ENCODE measurements at places on chromosomes 1 and 21.

DNA sequence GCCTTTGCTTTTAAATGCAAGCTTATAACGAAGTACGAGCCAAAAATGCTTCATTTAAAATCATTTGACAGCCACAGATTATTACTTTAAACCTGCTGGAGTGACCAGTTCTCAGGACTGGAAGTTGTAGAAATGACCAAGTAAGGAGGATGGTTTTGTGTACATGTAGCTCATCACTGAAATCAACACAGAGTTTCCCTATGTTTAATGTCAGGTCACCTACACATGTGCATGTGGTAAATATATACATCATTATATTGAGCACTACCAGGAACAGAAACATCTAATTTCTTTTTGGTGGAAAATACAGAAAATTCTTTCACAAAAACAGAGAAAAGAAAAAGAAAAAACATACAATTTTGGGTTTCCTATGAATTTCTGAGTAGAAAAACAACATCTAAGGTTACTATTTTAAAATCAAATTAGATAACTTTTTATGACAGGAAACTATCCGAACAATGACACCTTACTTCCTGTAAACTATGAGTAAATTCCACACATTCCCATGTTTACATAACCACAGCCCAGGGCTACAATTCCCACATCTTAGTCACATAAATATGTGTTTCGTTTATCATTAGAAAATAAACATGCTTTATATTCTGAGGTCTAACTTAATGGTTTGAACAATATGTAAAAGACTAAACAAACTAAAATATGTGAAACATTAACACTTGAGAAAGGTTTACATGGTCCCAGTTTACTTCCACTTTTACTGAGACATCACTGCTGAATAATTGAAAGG is 73.6 kb downstream of the ZNF281 start:
- peak; percentile 43 for DNase-seq

GRCh38 chr1:228171221-228171891 is 5.8 kb downstream of the IBA57 start:
- DNase-seq: no peak

- no peak for DNase-seq
These were observed 27.3 kb downstream of the TMEM200B start for GRCh38 chr1:29096231-29096886.

- no peak for DNase-seq
These were observed 416.0 kb downstream of the PCP4 start for GRCh38 chr21:40282912-40283886.

DNA sequence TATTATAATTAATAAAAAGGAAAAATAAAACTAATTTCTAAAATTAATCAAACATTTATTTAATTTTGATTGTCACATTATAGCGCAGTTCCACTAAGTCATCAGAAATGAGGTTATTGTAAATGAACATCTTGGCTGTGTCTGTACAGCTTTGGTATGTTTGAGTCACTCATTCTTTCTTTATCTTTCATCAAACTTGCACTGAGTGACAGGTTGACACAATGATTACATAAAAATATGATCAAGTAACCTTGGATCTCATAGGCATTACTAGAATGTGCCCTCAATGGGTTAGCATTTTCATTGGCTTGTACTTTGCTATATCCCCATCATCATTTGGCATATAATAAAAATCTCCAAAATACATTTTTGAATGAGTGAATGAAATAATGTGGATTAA is 1353.2 kb upstream of the ADGRL2 start:
- DNase-seq: no peak

GRCh38 chr1:218424502-218424901 is 79.4 kb downstream of the TGFB2 start:
- DNase-seq: no peak
